Caki2 (cell line): ENCODE measurements at places on chromosomes 3 and 15. TPM values are rescaled to one million over a fixed set of nuclear protein-coding genes. Genes with fewer than 3 reads are reported as not detected.

- DNase-seq, result no peak
Observed at GRCh38 chr3:150061288-150062024, 90.8 kb upstream of the PFN2 start.

CHRD gene
- total RNA-seq, result 0.84 TPM in 1 of 2 replicates, not detected in the other

VPS8 gene
- 44.0 and 62.8 TPM in 2 replicates for total RNA-seq

DUOXA2 gene
- not detected in 2 replicates for total RNA-seq

GRCh38 chr15:33310481-33311311, at the start of gene RYR3:
Gene RYR3 (plus strand): TSS chr15:33310967. CDS start chr15:33311046, 79 bp downstream.
- DNase-seq, result peak; percentile 71

- DNase-seq, result no peak
Observed at GRCh38 chr3:71241981-71242560, 341.5 kb downstream of the FOXP1 start.

GRCh38 chr3:79517766-79518413, 249.9 kb downstream of the ROBO1 start:
- no peak for DNase-seq

GRCh38 chr3:63582943-63583500, 69.5 kb upstream of the SNTN start:
- DNase-seq, result no peak

GRCh38 chr3:143584474-143584873, 263.8 kb downstream of the SLC9A9 start:
- DNase-seq, result no peak

TMCO5A gene
- not detected in 2 replicates for total RNA-seq

TMEM212 gene
- not detected in 2 replicates for total RNA-seq

GRCh38 chr15:92629276-92629974, 26.1 kb downstream of the FAM174B start:
- peak; percentile 60 for DNase-seq

DNA sequence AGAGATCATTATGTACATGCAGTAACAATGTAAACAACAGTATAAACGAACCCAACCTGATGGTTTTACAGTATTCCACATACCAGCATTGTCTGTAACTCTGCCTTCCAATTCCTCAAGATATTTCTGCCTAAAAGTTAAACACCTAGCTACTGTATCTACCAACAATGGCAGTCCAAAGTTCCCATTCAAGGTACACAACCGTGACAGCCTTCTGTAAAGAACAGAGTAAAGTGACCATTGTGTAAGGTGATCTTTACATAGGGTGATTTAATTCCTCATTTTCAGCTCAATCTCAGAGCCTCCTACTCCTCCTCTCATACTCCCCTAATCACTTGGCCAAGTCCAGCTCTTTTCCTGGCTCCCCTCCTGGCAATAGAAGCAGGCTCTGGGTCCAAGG, 10.4 kb downstream of the SECISBP2L start:
- no peak for DNase-seq

DNA sequence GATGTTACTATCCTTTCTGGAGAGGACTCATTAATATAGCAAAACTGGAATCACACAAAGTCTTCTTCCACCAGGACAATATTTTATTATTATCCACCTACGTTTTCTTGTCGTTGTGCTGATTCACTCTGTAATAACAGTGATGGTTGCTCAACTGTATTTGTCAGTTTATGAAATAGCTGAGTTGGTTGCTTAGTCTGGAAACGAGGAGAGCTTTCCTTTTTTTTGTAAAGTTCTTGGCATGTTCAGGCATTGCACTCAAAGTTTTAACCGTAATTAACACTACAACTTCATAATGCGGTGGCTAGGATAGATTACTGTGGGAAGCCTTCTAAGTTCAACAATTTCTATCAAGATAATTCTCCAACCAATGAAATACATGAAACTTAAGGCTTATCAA, 131.2 kb downstream of the RAP2B start:
- DNase-seq, result no peak

EBLN2 gene
- 0.71 and 5.6 TPM in 2 replicates for total RNA-seq

DNA sequence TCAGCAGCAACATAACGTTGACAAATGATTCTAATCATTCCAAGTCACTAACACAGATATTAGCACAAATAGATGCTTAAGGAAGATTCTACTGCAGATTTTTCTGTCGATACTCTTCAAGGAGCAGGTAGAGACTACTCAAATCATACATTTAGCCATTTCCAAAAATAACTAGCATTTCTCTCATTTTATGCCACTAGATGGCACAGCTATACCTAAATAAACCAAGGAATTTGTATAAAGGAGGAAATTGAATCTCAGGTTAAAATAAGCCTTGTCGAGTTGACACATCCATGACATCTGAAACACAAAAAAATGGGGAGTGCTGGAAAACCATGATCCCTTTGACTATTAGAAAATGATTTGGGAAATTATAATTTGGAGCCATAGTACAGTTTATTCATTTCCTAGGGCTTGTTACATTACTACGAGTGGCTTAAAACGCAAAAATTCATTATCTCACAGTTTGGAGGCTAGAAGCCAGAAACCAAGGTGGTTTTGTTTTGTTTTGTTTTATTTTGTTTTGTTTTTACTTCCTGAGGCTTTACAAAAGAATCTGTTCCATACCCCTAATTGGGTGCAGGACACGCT, 59.5 kb upstream of the STRIT1 start:
- DNase-seq, result peak; percentile 54
